ENCODE measurements at places on chromosomes 13 and 19.

DNA sequence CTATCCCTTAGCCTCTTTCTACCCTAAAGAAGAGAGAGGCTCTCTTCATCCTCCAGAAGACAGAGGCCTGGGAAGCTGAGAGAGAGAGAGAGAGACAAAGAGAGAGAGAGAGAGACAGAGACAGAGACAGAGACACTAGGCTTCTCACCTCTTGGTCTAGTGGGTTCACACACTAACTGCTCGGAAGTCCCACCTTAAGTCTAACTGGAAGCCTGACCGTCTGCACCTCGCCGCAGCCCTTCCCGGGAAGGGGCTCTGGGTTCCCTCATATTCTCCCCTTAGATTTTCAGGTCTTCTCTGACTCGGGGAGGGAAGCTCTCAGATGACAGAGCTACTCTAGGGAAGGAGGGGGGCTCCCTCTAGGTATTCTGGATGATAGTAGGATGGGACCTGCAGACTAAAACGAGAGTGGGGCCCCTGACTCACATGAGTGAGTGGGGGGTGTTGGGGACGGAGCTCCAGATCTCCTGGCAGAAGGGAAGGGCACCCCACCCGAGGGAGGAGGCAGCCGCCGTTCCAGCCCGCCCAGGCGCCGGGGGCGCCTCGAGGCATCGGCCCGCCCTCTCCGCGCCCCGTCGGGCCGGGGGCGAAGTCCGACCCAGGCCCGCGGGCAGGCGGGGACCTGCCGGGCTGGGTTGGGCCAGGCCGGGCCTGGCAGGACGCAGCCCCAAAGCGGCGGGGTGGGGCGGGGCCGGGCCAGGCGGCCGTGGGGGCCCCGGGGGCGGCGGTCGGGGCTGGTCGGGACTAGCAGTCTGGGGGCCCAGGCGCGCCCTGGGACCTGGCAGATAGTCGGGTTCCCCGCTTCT lies 2.0 kb upstream of the JUNB start:
- DNase-seq, result no peak

DNA sequence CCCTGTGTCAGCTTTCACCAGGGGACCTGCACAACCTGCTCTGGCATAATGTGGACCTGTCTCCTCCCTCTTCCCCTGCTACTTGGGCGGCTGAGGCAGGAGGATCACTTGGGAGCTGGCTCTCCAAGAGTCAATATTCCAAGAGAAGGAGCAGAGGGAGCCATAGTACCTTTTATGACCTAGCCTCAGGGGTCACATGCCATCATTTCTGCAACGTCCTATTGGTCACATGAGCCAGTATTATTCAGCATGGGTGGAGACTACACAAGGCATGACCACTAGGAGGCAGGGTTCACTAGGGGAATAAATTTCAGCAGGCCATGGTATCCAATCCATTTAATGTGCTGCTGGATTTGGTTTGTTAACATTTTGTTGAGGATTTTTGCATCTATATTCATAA lies 12.0 kb upstream of the SHFL start:
- no peak for DNase-seq

DNA sequence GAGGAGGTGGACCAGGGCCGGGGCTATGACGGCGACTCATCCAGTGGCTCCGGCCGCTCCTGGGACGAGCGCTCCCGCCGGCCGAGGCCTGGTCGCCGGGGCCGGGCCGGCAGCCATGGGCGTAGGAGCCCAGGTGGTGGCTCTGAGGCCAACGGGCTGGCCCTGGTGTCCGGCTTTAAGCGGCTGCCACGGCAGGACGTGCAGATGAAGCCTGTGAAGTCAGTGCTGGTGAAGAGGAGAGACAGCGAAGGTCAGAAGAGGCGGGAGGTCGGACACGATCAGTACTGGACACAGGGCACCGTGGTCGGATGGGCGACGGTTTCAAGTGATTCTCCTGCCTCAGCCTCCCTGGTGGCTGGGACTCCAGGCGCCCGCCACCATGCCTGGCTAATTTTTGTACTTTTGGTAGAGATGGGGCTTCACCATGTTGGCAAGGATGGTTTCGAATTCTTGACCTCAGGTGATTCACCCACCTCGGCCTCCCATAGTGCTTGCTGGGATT lies 22.3 kb downstream of the TJP3 start:
- DNase-seq, result no peak

- DNase-seq, result no peak
Measured at GRCh38 chr13:112771139-112771876, 81.5 kb downstream of the ATP11A start.

DNA sequence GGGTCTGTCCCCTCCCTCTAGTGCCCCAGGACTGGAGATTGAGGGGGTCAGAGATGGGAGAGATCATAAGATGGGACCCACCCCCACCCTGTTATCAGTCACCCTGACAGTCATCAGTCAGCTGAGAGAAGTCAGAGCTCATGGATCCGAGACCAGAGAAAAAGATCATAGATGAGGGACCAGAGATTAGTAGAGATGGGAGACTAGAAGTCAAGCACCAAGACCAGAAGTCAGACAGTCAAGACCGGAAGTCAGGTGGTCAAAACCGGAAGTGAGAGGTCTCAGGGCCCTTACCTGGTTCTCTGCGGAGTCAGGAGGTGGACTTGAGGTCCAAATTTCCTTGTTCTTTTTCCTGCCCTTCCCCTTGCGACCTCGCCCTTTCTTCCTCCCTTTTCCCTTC lies 7.0 kb downstream of the COL5A3 start:
- DNase-seq, result no peak

- no peak for DNase-seq
Measured at GRCh38 chr13:40564342-40565001, 102.0 kb downstream of the FOXO1 start.
